ENCODE measurements at places on chromosomes 4 and X. TPM values are rescaled to one million over a fixed set of nuclear protein-coding genes. Genes with fewer than 3 reads are reported as not detected.

The KIF4A gene
- total RNA-seq, result 0.38 TPM

The OPHN1 gene
- 4.7 TPM for total RNA-seq

The XAGE2 gene
- not detected for total RNA-seq

DNA sequence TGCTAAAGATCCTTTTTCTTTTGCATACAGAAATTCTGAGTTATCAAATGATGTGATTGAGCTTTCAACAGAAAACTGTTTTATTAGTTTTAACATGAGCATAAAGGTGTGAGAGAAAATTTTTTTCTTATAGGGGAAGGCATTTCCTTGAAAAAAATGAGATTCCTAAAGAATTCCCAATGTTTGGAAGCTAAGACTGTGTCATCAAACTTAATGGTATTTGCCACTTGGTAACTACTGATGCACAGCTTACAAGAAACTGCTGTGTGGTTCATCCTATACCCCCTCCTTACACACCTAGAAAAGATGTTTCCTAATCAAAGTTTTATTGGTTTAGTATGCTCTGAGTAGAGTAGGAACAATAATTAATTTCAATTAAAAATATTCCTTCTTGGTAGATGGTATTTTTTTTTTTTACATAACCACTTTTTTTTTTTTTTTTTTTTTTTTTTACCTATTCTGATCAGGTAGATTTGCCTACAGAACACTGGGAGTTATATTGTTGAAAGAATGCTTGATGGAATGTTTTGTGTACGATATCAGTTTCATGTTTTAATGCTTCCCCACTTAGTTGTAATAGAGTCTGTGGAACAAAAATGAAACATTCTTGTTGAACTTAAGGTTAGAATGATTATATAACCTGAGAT is 6.0 kb downstream of the PTPN13 start:
- DNase-seq, result no peak

All from cardiac septum (tissue), 1 donor.